ENCODE measurements at places on chromosomes 1 and 21. TPM values are rescaled to one million over a fixed set of nuclear protein-coding genes. Genes with fewer than 3 reads are reported as not detected.

DNAH14 gene
- total RNA-seq = 1.1 TPM

DNAI4 gene
- 7.2 TPM for total RNA-seq

HDAC1 gene
- total RNA-seq = 81.6 TPM

RNASEL gene
- 4.3 TPM for total RNA-seq

ZNF670 gene
- total RNA-seq = 0.40 TPM

SELP gene
- total RNA-seq = 2.3 TPM

PCP4 gene
- total RNA-seq = not detected

AHDC1 gene
- total RNA-seq = 15.9 TPM

CACNA1E gene
- total RNA-seq = not detected

RGS4 gene
- total RNA-seq = not detected

SLFNL1 gene
- total RNA-seq = 0.22 TPM

CELA2A gene
- not detected for total RNA-seq

RIMKLA gene
- total RNA-seq = 0.23 TPM

Measured in T-helper 17 cell (primary cell).